ENCODE measurements at places on chromosomes 12 and 14.
A peak's percentile ranks its signal among the peaks of the same experiment; 100 is the strongest.

DNA sequence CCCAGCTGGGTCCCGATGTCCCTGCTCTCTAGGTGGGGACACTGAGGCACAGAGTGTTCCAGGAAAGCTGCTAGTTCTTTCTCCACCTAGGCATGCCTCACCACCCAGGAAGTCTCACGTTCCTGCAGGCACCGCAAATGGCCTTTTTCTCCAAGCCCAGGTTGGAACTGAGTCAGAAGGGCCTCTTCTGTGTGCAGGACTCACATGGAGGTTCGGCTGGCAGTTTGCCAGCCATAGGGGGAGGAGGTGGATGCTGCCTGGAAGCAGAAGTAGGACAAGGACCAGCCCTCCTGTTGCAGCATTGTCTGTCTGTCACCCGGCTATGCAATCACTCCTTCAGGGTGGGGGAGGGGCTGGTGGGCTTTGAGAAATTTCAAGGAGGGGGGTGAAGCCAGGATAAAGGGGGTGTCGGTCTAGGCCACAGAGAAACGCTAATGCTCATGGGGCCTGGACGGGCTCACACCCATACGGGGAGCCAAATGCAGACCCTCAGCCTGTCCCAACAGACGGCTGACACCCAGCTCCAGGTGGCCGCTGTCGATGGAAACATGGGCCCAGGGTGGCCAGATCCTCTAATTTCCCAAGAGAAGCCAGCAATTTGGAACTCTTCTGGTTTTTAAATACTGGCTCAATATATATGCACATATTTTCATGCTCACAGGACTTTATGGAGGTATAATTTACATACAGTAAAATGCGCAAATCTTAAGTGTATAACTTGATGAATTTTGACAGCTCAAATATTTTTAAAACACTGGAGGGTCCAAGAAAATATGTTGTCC lies 120.5 kb downstream of the PHETA1 start:
- no peak for DNase-seq

DNA sequence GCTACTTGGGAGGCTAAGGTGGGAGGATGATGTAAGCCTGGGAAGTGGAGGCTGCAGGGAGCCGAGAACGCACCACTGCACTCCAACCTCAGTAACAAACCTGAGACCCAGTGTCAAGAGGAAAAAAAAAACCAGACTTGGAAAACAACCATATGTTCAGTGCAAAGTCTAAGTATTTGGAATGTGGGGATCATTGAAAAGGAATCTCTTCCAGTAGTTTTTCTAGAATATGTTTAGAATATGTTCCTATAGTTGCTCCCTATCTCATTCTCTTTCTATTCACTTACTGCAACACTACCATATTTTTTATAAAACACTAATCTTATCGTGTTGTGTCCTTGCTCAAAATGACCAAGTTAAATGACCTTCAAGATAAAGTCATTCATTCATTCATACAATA lies 423.5 kb upstream of the SOX5 start:
- DNase-seq = no peak

DNA sequence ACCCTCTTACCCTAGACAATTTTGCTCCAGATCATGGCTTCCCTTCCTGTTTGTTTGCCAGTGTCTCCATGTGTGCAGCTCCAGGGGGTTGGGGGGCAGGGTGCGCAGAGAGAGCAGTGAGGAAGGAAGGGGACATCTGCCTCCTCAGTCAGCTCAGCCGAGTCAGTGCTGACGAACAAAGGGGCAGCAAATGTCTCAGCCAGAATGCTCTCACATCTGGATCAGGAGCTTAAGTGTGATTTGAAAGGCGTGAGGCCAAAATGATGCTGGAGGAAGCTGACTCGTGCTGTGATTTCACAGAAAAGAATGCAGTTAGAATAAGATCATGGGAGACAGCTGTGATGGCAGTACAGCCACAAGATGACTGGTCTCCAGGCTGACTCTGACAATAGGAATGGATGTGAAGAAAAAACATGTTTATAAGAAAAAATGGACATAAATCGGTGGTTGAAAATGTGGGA lies 27.1 kb upstream of the CDK17 start:
- peak; percentile 36 for DNase-seq

DNA sequence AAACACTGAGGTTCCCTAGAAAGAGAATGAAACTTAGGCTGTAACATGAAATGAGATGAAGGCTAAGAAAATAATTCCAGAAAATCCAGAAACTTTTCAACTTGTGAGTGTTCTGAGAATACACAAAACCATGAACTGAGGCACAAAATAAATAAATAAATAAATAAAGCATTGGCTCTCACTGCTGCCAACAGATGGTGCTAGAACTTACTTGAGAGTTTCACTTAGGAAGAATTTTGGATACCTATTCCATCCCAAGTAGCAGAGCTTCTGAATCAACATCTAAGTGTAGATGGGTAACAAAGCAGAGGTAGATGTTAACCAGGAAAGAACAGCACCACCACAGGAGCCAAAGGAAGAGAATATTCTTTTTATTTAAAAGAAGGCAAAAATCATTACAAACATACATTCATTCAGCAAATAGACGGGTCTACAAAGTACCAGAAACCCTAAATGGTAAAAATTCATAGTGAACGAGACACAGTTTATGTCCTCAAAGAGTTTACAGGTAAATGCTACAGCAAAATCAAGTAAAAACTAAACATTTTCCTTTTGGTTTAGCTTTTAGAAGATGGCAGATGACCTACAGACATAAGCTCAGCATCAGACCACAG lies 16.7 kb downstream of the EPS8 start:
- DNase-seq = no peak

- no peak for DNase-seq
These were observed 17.2 kb downstream of the CYP46A1 start for GRCh38 chr14:99701260-99701659.

- DNase-seq = no peak
These were observed 12.5 kb upstream of the MAP4K5 start for GRCh38 chr14:50544911-50545310.

GRCh38 chr14:60632257-60632656 lies 17.0 kb downstream of the SIX1 start:
- DNase-seq = no peak

- DNase-seq = no peak
These were observed 34.9 kb downstream of the GNS start for GRCh38 chr12:64724201-64724745.

- no peak for DNase-seq
These were observed 87.5 kb downstream of the PLXNC1 start for GRCh38 chr12:94235848-94236247.

DNA sequence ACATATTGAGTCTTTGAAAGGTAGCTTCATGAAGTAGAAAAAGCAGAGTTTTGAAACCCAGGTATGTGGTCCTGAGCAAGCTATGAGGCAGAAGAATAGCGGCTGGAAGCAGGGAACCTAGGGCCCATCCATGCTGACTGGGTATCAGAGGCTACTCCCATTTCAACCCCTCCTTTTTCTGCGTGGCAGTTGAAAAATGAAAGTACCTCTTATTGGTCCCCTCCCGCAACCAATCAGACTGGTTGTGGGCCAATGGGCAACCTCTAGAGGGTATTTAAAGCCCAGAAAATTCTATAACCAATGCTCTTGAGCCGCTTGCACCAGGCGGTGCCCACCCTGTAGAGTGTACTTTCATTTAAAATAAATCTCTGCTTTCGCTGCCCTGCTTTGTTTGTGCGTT lies 1.6 kb upstream of the SNRPF start:
- DNase-seq = no peak

DNA sequence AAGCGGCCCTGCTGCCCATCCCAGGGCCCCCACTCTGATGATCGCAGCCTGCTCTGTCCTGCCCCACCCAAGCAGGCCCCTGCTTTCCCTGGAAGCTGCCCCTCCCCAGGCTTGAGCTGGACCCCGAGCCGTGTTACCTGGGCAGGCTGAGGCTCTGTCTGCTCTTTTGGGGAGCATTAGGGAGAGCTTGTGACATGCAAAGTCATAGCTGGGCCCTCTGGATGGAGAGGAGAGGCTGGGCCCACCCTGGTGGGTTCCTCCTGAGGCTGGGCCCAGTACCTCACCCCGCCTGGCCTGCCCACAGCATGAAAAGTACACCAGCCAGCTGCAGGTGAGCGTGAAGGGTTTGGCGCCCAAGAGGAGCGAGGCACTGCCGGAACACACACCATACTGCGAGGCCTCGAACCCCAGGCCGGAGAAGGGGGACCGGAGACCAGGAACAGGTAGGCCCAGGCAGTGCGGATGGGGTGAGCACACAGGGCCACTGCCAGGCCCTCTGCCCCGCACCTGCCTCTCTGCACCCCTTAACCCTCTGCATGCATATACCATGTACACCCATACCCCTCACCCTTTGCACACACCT lies 15.0 kb downstream of the CEP170B start:
- DNase-seq = no peak

DNA sequence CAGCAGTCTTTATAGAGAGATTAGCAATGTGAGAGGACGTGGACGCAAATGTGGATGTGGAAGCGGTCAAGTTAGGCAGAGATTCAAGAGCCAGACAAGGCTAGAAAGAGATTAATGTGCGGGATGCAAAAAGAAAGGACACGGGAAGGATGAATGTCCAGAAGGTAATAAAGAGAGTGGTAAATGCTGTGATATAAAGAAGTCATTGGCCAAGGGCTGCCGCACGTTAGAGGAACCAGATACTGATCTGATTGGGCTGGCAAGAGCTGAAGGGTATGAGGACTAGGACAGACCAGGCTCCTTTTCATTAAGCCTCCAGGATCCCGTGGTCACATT lies 59.5 kb downstream of the DHRS2 start:
- no peak for DNase-seq

DNA sequence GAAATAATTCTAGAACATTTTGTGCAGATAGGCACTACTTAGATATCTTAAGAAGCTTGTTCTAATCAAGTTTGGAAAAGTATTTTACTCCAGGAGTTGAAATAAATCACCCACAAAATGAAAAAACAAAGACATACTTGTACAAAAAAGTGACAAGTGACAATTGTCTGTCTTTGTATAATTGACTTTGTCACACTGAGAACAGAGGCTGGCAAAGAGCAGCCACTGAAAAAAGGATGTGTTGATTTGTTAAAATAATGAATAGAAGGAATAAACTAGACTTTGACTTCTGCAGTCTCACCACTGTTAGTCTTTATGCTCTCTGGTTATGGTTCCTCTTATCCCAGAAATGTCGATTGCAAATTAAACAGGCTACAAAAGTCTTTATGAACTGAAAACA lies 77.6 kb downstream of the PTPRR start:
- DNase-seq = no peak

DNA sequence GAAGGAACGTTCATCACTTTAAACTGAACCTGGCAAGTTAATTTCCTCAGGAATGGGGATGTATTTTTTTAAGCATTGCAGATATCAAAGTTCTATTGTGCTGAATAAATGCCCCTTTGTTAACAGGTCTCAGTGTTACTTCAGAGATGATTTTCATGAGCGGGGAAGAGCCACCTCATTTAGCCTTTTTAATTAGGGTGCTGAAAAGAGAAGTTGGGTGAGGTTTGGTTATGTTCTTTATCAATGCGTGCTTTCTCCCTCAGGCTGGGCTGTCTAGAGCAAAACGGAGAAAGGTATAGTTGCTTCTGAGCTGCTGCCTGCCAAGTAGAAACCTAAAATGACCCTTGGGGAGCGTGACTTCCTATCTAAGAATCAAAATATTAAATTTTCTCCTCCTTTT lies 8.0 kb upstream of the HIP1R start:
- no peak for DNase-seq

GRCh38 chr12:122318607-122319605 lies 52.6 kb upstream of the VPS33A start:
- DNase-seq = no peak

GRCh38 chr12:110077800-110078199 lies 29.5 kb upstream of the C12orf76 start:
- DNase-seq = no peak

DNA sequence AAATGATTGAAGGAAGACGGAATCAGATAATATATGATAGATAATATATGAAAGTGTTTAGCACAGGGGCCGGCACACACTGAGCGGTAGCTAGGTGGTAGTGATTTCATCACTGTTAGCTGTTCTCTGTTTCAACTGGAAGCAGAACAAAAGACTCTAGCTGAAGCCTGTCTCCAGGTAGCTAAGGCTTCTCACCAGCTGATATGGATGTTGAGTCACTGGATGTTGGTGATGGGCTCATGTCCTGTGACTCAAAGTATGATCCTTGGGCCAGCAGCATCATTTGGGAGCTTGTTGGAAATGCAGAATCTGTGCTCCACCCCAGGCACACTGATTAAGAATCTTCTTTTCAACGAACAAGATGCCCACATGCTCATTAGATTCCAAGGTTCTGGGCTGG lies 21.7 kb upstream of the KCNA5 start:
- DNase-seq = no peak

DNA sequence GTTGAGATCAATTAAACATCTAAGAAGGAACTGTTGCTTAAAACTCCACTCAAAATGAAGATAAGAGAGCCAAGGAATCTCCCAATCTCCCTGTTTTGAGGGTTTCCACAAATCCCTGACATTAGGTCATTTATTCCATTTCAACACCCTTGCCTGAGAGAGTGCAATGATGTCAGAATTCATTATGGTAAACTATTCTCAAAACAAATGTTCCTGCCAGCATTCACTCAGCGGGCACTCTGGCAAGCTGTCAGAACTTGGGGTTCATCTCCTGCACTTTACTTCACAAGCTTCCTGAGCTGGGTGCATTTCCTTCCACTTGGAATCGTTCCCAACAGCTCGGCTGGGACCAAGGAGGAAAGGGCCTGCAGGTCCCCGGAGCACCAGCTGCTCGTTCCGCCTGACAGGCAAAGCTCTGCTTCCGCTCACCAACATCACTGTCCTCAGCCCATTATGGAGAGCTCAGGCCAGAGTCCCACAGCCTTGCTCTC lies 117.8 kb downstream of the TTC7B start:
- DNase-seq = no peak

DNA sequence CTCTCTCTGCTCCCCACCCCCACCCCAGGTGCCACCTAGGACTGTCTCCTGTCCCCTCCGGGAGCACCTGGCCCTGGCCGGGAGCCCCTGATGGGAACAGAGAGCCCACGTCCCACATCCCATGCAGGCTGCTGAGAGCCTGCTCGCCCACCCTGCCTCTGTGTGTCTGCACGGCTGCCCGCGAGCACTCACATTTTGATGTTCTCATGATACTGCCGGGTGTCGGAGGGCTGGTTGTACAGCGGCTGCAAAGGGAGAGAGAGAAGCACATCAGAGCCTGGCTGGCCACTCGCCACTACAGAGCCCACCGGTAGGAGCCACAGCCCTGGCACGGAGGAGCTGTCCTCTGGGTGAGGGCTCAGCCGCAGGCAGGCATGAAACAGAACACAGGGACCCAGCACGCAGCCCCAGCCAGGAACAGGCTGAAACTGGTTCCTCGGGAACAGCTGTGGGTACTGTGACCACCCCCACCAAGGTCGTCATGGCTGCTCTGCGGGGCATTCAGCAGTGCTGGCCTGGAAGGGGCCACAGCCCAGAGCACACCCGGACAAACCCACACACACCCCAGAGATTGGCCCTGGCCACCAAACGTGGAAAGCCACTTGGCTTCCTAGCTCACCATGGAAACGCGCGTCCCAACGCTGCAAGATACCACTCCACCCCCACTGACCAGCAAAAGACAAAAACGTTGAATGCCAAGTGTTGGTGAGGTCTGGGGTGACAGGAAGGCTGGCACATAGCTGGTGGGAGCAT lies 117.6 kb downstream of the NCOR2 start:
- DNase-seq = no peak
